Activated naive CD4-positive, alpha-beta T cell treated with anti-CD3 and anti-CD28 coated beads, Interleukin-2, amount 50 U/mL, for 72 hours (primary cell): ENCODE measurements at places on chromosomes 7 and 10. TPM values are rescaled to one million over a fixed set of nuclear protein-coding genes. Genes with fewer than 3 reads are reported as not detected.

Gene RNF133
- not detected for total RNA-seq

Gene PGAM2
- total RNA-seq: 1.0 TPM

Gene COL1A2
- total RNA-seq: not detected

Gene CYP17A1
- total RNA-seq: not detected

Gene RP9
- 12.1 TPM for total RNA-seq

Gene PALD1
- 4.8 TPM for total RNA-seq

Gene SSC4D
- total RNA-seq: 0.61 TPM

Gene SRI
- 194 TPM for total RNA-seq

Gene VPS37D
- total RNA-seq: 0.95 TPM

Gene ADRB1
- total RNA-seq: not detected

Gene SFXN2
- 8.3 TPM for total RNA-seq

Gene CHST15
- 0.80 TPM for total RNA-seq

Gene ZMIZ1
- 42.7 TPM for total RNA-seq

Gene MEOX2
- not detected for total RNA-seq

- no peak for DNase-seq
Observed at GRCh38 chr7:76069238-76069638, 21.3 kb downstream of the MDH2 start.

DNA sequence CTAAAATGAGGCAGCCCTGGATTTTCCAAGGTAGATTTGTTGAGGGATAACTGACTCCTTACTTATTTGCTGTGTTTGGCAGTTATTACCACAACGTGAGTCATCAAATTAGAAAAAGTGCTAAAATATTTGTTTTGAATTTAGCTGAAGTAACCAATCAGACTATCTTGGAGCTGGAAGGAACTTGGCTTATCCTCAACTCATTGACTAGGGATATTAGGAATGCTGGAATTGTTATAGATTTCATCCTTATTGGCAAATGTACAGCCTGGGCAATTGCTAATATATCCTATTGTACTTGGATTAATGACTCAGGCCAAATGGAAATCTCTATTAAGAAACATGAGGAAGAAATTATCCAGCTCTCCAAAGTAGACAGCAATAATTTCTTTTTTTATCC, 1189.0 kb upstream of the LRRN3 start:
- no peak for DNase-seq

GRCh38 chr10:43479275-43479674, 42.4 kb downstream of the ZNF487 start:
- no peak for DNase-seq

- DNase-seq: no peak
Observed at GRCh38 chr7:73769481-73770001, 529 bp downstream of the CLDN3 start.

- DNase-seq: no peak
Observed at GRCh38 chr7:138167222-138167621, 91.0 kb downstream of the AKR1D1 start.

- DNase-seq: peak; percentile 88
Observed at GRCh38 chr10:133260895-133261725, 15.6 kb downstream of the ADAM8 start.

DNA sequence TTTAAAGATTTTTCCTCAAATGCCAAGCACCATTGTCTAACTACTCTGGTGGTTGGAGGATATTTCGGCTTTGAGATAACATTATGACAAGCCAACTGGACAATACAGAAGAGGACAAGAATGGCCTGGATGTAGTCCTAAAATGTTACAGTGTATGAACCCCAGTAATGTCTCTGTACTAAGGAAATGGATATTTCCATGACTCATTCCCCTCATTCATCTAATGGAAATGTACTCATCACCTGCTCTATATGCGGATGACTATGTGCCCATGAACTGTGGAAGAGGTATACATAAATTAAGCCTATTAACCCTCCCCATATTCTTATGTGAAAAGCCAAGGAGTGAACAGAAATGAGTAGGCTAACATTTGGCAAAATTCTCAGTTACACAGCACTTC, 207.9 kb downstream of the CACNA2D1 start:
- no peak for DNase-seq

DNA sequence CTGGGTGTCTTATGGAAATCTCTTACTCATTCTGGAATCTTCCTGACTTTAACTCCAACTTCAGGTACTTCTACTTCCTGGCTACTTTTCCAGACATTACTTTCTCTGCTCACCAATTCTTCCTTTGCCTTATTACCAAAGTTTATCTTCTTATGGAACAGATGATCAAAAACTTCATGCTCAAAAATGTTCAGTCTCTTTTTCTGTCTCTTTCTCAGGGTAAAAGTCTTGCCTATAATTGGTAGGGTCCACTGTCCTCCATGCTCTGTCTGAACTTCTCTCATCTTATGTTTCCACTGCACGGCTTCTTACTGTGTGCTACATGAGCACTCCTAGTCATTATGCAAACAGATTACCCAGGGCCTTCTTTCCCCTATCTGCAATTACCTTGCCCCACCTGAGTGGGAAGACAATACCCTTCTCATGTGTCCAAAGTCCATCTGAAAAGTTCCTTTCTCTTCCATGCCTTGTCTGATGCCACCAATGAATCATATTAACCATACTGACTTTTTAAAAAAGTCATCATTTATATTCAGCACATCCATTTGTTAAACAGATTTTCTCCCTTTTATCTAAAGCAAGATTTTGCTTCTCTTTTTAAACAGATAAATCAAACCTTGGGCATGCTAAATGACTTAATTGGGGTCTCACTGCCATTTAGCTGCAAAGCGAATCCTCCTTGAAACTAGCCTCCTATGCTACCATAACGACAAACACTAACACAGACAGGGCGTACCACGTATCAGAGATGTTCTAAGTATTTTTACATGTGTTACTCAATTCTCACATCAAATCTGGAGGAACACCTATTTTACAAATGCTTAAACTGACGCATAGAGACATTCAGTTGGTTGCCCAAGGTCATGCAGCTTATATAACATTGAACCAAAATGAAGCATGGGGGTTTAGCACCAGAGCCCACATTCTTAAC, 48.8 kb downstream of the SEMA3C start:
- no peak for DNase-seq

DNA sequence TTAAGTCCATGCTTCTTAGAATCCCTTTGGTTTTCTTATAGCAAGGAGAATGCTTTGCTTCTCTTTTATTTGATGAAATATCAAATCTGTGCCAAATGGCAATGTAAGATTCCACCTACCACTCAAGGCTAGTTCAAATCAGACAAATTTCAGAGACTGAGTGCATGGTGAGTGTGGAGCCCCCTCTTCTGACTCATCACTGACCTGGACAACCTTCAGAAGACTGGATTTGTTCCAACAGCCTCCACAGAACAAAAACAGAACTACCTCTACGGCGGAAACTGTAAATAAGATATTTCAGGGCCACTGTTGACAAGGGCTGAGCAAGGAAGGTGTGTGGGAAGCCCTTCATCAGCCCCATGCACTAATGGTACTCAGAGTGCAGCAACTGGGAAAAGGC, 21.1 kb downstream of the NCAPG2 start:
- no peak for DNase-seq

- peak; percentile 42 for DNase-seq
Observed at GRCh38 chr7:129824291-129825208, 128.2 kb downstream of the UBE2H start.

GRCh38 chr7:69762821-69763352, 164.6 kb downstream of the AUTS2 start:
- no peak for DNase-seq

DNA sequence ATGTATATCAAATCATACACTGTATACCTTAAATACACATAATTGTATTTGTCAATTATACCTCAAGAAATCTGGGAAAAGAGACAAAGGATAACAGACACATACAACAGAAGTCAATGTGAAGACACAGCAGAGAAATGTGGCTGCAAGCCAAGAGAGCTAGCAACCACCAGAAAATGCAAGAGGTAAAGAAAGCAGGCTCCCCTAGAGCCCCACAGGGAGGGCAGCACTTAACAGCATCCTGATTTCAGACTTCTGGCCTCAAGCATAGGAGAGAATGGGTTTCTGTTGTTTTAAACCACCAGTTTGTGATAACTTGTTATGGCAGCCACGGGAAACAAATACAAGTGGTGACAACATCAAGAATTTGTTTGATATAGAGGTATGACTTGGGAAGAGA, 1197.2 kb downstream of the SORCS1 start:
- DNase-seq: no peak

DNA sequence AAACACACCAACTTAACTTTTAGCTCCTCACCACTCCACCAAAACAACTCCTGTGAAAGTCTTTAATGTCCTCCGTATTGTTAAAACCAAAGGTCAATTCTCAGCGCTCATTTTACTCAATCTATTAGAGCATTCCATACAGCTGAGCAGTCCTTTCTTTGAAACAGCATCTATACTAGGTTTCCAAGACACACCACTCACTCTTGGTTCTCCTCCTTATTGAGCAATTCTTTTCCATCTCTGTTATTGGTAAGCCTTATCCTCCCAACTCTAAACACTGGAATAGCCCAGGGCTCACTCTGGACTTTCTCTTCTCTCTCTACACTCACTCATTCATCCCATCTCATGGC, 34.9 kb downstream of the COA1 start:
- DNase-seq: no peak

GRCh38 chr10:85927952-85928665, 438.5 kb downstream of the GRID1 start:
- no peak for DNase-seq

DNA sequence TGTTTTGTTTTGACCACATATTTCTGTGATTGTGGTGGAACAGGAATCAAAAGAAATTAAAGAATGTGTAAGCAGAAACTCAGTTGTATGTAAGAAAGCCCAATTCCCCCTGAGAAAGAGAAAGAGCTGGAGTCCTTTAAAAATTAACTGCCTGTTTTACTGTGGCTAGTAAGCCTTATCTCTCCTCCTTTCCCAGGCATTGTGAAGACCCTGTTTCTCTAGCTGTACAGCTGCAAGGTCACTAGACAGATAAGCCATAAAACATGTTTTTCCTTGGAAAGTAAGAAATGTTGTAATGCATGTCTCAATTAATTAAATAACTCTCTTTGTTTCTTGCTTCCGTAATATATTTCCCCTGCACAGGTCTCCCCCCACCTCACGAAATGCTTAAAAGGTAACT, 53.5 kb downstream of the OR13A1 start:
- DNase-seq: no peak

DNA sequence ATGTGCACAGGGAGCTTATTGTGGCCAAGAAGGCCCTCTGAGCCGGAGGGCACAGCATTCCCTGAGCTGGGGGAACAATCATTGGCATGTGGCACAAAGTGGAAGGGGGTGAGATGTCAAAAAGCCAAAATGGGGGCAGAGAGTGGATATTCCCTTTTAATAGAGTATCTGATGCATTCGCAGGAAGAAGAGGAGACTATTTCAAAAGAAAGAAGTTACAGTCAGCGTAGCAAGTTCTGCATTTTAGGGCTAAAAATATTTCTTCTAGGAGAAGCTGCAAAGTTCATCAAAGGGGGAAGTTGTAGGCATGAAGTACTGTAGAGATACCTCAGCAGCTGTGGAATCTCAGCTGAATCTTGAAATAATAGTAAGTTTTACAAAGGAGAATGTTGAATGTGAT, 136.0 kb upstream of the WDR11 start:
- no peak for DNase-seq

- no peak for DNase-seq
Observed at GRCh38 chr10:6763423-6763822, 183.3 kb upstream of the PRKCQ start.

- DNase-seq: no peak
Observed at GRCh38 chr10:49739426-49739825, 22.7 kb downstream of the OGDHL start.

DNA sequence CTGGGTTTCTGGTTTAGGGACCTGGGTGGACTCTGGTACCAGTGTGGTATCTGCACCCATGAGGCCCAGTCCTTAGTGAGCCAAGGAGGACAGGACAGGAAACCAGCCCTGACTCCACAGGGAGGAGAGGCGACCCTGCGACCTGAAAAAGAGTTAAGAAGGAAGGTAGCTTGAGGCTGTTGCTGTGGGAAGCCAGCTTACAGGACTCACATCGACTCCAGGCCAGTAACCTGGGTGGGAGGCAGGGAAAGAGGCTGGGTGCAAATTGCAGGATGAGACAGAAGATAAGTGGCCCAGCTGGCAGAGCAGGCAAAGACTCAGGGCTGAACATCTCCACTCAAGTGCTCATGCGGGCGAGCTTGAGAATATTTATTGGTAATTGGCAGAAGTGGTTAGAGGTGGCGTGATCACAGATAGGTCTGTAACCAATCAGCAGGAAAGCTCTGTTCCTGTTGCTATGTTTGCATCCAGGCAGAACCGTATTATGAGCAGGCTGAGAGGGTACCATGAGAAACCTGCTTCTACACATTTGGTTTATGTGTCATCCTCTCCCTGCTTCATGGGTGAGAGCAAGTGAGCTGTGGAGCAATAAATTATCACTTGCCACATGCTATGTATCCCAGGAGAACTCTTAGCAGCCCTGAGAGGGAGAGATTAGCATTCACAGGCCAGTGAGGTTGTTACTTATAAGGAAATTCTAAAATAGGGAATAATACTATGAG, 11.0 kb downstream of the TLL2 start:
- no peak for DNase-seq

GRCh38 chr7:66631471-66631870, 2.8 kb downstream of the KCTD7 start:
- no peak for DNase-seq

DNA sequence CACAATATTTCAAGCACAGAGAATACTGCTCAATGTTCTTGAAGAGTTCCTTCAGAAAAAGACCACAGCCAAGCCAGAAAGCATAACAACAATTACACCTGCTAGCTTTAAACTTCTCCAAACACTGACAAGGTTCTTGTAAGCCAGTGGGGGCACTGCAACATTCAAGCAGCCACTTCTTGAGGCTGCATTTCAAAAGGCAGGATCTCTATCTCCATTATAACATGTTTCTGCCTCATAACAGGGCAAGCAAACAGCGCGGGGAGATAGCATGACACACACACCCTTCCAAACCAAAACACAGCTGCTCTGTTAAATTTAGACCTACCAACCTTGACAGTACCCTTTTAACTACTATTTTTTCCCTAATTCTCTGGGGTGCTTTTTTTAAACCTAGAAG, 30.8 kb downstream of the CHCHD3 start:
- DNase-seq: no peak
